ENCODE measurements at places on chromosomes 4 and X.

DNA sequence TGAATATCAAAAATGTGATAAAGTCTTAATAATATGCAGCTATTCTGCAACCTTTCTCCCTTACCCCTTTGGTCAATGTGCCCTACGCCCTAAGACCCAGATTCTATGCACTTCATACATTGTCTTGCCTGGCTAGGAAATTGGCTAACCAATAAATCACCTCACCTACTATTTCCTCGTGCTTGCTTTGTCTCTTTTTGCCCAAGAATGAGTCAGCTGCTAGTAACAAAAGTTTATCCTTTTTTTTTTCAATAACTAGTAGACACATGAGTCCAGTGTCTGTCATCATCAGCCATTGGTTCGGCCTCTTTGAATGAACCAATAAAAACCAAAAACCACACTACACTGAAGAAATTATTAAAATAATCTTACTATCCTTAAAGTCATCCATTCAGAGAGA is 387.1 kb downstream of the PPP3CA start:
- no peak for DNase-seq

DNA sequence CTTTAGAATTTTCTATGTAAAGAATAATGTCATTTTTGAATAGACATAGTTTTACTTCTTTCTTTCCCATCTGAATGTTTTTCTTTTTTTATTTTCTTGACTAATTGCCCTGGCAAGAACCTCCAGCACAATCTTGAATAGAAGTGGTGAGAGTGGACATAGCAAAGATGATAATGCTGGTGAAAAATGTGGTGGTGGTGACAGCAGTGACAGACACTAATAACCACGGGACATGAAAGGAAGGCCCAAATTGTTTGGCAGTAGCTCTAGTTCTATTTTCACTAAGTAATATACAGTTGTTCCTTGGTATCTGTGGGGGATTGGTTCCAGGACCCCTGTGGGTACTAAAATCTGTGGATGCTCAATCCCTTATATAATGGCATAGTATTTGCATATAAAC is 29.6 kb downstream of the C4orf54 start:
- DNase-seq, result no peak

- no peak for DNase-seq
Observed at GRCh38 chrX:153400146-153401132, 711 bp downstream of the PNMA6E start.

DNA sequence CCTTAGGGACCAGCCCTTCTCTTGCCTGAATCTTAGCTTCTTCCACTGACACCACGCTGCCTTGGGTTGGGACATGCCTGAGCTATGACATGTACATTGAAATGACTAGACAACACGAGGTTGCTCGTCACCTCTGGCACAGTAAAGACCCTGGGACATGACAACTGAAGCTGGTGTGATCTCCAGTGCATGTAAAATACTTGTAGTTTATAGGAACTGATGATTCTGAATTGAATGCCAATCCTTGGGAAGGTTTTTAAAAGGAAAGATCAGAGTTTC is 100.7 kb upstream of the PGRMC2 start:
- DNase-seq, result no peak

DNA sequence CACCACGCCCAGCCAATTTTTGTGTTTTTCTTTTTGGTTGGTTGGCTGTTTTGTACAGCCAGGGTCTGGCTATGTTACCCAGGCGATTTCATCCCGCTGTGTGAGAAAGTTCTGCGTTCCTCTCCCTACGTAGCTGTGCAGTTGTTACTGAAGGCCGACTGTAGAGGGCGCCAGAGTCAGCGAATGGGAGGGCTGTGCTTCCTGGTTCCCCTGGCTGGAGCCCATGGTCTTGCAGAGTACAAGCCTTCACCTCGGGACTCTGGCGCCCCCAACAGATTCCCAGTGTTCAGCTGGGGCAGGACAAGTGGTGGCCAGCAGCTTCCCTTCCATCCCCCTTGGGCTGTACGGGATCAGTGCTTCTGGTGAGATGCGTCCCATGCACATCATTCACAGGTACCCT is 5.6 kb upstream of the CT45A1 start:
- no peak for DNase-seq

GRCh38 chr4:124862261-124862660 is 149.7 kb upstream of the ANKRD50 start:
- no peak for DNase-seq

- DNase-seq, result no peak
Observed at GRCh38 chrX:57901466-57901865, 8.8 kb downstream of the ZXDA start.

- no peak for DNase-seq
Observed at GRCh38 chr4:126779436-126780166, 853.2 kb upstream of the INTU start.

GRCh38 chrX:136906921-136907510 is 26.5 kb upstream of the RBMX start:
- DNase-seq, result no peak

- DNase-seq, result no peak
Observed at GRCh38 chr4:54558889-54559677, 98.7 kb upstream of the KIT start.

GRCh38 chrX:10654960-10655359 is 34.6 kb upstream of the MID1 start:
- DNase-seq, result no peak

GRCh38 chr4:86908251-86908657 is 16.0 kb upstream of the C4orf36 start:
- DNase-seq, result no peak

GRCh38 chr4:151139814-151140213 is 40.4 kb downstream of the RPS3A start:
- no peak for DNase-seq

DNA sequence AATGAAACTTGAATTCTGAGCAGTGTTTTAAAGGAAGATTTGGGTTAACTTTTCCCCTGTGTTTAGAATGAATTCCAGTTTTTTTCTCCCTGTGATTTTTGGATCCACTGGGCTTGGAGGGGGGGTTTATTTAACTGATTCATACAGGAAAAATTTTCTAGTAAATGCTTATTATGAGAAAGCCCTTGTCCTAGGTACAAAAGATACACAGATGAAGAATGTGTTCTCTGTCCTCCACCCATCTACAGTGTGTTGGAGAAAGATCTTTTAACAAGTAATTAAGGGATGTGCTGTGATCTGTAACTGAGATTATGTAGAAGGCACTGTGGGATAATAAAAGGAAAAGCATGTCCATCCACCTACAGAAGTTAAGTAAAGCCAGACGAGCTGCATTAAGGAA is 103.9 kb downstream of the STIM2 start:
- no peak for DNase-seq

DNA sequence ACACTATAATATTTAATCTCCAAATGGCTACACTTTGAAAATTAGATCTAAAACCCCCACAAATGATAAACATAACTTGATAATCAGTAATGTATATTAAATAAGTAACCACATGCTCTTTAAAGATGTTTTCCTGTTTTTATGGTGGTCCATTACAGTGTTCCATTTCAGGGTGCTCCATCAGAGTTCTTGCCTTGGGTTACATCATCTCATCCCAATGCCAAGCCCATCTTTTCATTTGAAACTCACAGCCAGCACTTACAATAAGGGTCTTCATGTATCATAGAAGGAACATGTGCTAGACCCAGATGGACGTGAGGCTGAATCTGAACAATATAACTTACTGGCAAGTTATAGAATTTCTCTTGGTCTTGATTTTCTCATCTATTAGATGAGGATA is 10.5 kb upstream of the PAQR3 start:
- DNase-seq, result no peak

GRCh38 chrX:23964191-23964590 is 56.4 kb downstream of the CXorf58 start:
- no peak for DNase-seq

GRCh38 chr4:163804001-163804400 is 309.5 kb downstream of the TMA16 start:
- DNase-seq, result no peak

- no peak for DNase-seq
Observed at GRCh38 chr4:144176476-144176875, 36.0 kb upstream of the GYPA start.

GRCh38 chr4:28686618-28687017 is 1826.0 kb downstream of the STIM2 start:
- DNase-seq, result no peak

DNA sequence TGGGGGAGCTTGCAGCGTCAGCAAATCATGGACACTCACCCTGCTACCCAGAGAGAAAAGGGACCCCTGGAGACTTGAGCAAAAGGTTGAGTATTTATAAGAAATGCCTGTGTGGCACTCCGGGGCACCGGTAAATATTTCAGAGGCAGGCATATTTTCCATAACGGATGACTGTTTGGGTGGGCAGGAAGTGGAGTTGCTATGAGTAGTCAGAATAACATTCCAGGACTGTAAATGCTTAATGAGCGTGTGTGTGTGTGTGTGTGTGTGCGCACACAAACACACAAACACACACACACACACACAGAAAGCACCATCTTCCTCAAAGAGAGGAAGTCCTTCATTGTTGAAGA is 74.6 kb downstream of the MXRA5 start:
- no peak for DNase-seq

DNA sequence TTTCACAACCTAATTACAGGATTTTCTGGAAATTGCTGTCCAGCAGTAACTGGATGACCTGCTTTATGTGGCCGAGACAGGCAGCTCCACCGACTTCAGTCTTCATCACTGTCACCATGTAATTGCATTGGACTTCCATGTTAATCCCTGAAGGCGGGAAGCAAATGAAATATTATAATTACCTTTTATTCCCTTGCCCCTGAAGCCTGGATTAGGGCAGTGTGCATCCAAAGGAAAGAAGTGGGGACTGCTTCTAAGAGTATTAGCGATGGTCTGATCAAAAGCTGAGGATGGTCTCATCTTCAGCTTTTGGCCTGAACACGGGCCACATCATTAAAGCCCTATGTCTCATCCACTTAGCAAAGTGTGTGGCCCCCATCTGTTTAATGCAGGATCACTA is 311.6 kb upstream of the GALNT7 start:
- no peak for DNase-seq

DNA sequence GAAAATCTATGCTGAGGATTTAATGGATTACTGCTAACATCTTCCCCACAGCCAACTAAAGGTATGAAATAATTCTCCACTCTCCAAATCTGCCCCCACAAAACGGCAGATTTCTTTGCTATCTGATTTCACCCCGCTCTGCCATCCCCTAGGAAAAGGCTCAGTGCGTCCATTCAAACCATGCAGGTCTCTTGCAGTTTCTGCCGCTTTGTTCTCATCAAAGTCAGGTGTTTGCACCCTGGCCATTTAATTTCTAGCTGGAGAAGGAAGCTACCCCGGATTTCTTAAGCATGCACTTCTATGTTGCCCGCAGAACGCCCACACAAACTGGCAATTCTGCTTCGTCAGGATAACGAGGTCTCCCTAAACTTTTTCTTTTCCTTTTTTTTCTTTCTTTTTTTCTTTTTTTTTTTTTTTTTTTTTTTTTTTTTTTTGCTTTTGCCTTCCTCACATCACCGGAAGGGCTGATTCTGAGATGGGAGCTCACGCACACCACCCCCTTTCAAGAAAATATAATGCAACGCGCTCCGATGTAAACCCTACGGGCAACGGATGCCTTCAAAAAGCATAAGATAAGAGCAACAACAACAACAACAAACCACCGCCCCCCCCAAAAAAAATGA is 3.3 kb downstream of the NLGN4X start:
- DNase-seq, result no peak

GRCh38 chr4:174420316-174420715 is 102.0 kb downstream of the HPGD start:
- no peak for DNase-seq

- DNase-seq, result no peak
Observed at GRCh38 chr4:33911959-33912358, 2332.4 kb downstream of the ARAP2 start.

GRCh38 chr4:37597034-37597433 is 89.1 kb downstream of the RELL1 start:
- no peak for DNase-seq

DNA sequence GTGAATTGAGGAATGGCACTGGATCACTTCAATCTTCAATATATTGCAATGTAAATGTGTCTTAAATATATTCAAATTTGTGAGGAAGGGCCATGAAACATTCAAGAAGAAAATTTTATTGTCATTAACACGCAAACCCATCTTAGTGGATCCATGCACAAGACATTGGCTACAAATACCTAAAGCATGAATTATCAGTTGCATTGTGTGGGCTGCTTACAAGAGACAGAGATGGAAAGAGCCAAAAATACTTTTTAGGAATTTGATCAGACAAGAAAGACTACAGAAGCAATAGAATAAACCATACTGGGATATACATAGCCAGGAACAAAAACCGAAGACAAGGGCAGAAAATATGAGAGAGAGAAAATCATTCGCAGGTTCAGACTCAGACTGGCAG is 616.2 kb upstream of the GRIA3 start:
- DNase-seq, result no peak

DNA sequence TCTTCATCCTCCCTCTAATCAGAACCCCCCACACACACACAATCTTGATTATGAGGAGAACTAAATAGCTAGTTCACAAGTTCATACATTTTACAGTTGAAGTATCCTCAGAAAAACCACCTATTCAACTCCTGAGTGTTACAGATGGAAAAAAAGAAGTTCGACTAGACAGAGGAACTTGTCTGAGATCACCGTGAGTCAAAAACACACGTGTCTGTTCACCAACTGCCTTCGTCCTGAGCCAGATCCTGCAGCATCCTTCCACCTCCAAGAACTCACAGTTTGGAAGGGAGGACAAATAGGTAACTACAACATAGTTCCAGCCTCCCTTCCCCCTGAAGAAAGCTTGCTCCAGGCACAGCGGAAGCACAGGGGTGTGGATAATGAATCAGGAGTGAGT is 19.0 kb upstream of the IRAK1 start:
- no peak for DNase-seq

DNA sequence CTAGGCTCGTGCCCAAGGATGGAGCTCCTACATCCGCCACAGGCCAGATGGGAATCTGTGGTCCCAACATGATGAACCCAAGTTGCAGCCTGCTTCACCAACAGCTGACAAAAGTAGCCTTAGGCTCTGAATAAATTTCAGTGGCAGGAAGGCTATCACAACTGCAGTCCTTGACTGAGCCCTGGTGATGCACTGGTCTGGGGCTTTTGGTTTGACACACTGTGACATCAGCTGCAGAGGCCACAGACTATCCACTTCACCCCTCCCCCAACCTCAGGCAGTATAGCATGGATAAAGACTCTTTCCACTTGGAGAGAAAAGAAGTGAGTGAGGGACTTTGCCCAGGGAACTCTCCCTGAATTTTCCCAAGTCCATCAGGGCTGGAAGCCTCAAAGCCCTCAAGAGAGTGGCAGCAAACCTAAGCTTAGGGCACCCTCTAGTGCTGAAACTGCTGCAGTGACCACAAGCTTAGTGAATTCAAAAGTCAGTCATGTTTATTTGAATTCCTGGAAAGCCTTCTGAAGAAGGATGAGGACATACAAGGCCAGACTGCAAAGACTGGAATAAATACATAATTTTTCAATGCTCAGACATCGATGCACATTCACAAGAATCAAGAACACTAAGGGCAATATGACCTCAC is 135.0 kb upstream of the TENT5D start:
- DNase-seq, result no peak

GRCh38 chr4:137274404-137274803 is 257.9 kb downstream of the PCDH18 start:
- no peak for DNase-seq

GRCh38 chrX:630612-631496 is at the start of gene SHOX:
Gene SHOX, plus strand, starts transcription at chrX:630791. Its CDS starts 107 bp downstream, at chrX:630898.
- DNase-seq, result no peak
